ENCODE measurements at places on chromosomes 1 and 21.

DNA sequence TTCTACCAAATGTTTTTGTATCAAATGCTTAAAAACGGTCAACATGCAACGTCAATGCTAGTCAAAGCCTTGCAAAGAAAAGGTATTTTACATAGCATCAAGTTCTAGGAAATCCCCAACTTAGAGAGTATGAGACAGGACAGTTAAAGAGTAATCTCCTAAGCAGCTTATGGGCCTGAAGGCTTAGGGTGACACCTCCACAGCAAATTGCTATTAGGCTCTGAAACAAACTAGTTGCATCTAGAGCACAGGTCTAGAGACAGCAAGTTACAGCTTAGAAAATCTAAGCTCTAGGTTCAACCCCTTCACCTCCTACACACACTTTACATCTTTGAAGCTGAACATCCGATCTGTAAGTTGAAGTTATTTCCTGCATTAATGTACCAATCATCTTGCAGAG is 13.7 kb downstream of the PABPC4 start:
- DNase-seq = no peak

DNA sequence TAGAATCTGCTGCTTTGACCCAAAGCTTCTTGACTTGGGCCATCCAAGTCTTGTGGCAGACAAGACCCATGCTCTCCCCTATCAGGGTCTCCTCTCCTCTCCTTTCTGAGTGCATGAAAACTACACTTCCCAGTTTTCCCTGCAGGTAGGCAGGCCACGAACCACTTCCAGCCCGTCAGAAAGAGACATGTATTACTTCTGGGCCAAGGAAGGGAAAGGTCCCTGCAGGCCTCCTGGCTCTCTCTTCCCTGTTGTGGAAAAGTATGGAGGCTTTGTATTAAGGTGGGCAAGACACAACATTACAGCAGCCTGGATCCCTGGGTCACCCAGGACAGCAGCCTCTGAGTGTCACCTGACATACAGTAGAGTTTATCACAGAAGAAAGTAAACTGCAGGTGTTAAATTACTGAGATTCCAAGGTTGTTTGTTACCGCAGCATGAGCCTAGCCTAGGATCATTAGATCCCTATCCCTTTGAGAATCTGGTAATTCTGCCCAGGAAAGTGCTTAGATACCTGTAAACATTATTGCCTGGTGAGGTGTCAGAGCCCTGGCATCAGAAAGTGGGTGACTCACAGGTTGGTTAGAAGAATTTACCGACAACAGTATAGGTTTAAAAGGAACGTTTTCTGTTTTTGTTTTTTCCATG is 717.3 kb downstream of the MATN1 start:
- no peak for DNase-seq

DNA sequence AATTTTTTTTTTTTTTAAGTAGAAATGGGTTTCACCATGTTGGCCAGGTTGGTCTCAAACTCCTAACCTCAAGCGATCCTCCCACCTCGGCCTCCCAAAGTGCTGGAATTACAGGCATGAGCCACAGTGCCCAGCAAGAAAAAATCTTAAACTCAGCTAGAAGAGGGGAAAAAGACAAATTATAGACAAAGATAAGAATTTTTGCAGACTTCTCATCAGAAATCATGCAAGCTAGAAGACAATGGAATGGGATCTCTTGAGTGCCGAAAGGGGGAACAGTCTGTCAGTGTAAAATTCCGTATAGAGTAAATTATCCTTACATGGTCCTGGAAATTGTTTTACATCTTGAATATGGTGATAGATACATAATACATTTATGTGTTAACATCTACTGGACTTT is 294.4 kb downstream of the CAMTA1 start:
- DNase-seq = no peak

- no peak for DNase-seq
Observed at GRCh38 chr21:34606051-34606450, 8.9 kb downstream of the RCAN1 start.

- no peak for DNase-seq
Observed at GRCh38 chr1:161304927-161305866, 4.6 kb downstream of the MPZ start.

DNA sequence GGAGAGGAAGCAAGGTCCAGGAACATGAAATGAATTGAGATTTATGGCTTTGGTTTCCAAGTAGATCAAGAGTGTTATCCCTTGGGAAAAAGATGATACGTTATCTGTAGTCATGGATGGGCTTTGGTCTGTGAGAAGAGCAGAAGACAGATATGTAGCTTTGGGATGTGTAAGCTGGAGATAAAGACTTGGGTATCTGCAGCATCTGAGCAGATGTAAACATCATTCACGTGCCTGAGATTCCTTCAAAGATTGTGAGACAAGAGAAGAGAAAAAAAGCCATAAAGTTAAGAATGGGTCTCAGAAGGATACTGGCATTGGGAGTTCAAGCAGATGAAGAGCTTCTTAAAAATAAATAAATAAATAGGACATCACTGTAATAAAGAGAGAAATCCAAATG is 217.8 kb downstream of the PTPRC start:
- no peak for DNase-seq

DNA sequence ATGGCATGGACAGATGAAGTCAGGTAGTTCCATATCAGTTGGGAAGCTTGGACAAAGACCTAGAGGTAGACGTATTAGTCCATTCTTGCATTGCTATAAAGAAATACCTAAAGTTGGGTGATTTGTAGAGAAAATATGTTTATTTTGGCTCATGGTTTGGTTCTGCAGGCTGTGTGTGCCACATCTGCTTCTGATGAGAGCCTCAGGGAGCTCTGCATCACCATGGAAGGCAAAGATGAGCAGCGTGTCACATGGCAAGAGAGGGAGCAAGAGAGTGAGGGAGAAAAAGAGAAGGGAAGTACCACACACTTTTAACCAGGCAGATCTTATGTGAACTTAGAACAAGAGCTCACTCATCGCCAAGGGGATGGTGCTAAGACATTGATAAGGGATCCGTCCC is 9.0 kb downstream of the TSACC start:
- no peak for DNase-seq

DNA sequence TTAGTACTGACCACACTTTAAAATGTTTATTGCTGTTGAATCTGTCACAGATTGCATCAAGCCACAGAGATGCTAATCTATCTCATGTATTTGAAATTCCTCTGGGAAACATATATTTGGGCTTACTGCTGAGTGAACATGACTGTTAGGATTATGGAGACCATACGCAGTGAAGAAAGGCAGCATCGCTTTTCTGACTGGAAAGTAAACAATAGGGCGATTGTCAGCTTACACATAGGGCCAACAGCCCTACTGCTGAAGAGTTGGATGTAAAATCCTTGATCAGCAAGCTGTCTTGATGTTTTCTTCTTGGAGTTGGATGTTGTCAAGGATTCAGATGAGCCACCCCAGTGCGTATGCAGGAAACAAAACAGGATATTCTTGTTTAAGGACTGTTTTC is 368.7 kb upstream of the ADGRL2 start:
- DNase-seq = no peak

- DNase-seq = peak; percentile 40
Observed at GRCh38 chr1:65525266-65526048, 105.0 kb downstream of the LEPR start.
